GOT3 (cell line): ENCODE measurements at places on chromosomes 13 and 19.

GRCh38 chr19:5563935-5564612, 3.7 kb downstream of the TINCR start:
- DNase-seq = no peak

DNA sequence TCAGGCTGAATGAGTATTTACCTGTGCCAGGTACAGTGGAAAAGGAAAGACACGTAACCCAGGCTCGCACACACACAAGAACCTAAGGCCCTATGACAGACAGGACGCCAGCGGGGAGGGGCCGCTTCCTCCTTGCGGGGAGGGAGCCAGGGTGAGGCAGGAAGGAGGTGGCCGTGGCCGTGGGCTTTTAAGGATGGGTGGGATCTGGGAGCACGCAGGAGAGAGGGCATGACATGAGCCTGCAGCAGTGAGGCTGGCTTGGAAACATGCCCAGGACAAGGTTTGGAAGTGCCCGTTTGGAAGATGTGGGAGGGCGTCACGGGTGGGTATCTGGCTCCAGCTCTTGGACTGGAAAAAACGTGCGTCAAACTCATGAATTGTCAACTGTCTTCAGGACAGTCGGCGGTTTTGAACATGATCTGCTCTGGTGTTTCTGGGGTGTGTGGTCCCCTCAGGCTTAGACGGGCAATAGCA, 20.1 kb downstream of the SH3GL1 start:
- DNase-seq = no peak

GRCh38 chr13:26327940-26328725, 74.2 kb downstream of the CDK8 start:
- DNase-seq = no peak

GRCh38 chr19:47122359-47123335, 8.0 kb upstream of the SAE1 start:
- DNase-seq = no peak

DNA sequence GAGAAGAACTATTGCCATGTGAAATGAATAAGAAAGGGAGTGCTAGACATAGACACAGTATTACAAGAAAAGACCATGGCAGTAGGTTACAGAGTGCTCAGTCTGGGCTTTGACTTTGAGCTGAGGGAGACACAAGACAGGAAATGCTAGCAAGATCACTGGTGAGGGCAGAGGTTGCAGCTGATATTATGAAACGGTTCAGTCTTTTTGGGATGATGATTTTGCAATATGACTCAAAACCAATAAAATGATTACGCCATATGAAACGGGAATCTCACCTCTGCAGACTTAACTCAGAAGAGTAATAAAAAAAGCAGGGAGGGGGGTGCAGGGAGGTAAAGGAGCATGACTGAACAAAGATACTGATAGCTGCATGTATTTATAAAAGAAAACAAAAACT, 123.1 kb downstream of the RBM26 start:
- DNase-seq = no peak

GRCh38 chr19:46648060-46648960, 12.3 kb upstream of the GNG8 start:
- DNase-seq = no peak

DNA sequence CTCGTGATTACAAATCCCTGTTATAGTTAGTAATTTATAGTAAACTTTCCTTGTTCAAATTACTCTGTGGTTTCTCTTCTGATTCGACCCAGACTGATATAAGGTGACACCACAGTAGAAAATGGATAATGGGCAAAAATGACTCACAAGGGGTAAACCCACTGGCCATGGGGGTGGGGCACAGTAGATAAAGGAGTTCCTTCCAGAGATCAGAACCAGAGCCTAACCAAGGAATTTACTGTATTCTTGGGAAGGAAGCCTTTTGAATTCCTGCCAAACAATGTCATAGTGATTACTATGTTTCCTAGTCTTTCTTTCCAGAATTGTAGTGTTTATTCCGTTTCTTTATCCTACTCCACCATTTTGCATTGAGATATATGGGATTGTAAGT, 21.9 kb downstream of the MIR17HG start:
- no peak for DNase-seq

DNA sequence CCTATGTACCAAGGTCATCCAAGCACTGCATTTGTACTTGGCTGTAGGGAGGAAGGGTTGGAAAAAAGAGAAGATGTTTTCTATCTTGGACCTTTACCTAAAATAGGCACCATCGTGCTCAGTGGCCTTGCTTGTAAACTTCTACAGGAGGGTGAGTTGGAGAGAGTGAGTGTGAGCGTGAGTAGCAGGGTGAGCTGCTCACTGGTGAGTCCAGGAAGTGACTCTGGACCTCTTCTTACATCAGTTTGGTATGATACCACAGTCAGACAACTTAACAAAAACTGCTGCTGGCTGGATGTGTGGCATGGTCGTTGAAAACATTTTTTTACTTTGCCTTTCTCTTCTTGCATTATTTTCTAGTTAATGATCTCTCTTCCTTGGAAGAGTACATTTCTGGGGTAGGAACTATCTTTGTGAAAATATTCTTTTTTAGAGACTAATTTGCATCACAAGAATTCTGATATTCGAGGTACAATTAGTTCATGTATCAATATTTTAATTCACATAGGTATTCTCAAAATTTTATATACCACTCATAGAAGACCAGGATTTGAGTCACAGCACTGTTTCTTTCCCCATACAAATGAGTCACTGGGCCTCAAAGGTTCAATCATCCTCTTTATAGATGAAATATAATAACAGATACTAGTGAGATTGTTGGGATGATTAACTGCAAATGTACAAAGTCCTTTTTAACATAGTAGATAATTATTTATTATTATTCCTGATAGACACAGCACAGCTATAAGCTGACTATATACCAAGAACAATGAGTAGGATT, 651 bp downstream of the SERPINE3 start:
- no peak for DNase-seq

- no peak for DNase-seq
These were observed 8.3 kb downstream of the EPS15L1 start for GRCh38 chr19:16463341-16463990.

- DNase-seq = no peak
These were observed 46.0 kb upstream of the STK24 start for GRCh38 chr13:98622931-98623331.

GRCh38 chr13:41352935-41353840, 42.1 kb downstream of the NAA16 start:
- DNase-seq = no peak

DNA sequence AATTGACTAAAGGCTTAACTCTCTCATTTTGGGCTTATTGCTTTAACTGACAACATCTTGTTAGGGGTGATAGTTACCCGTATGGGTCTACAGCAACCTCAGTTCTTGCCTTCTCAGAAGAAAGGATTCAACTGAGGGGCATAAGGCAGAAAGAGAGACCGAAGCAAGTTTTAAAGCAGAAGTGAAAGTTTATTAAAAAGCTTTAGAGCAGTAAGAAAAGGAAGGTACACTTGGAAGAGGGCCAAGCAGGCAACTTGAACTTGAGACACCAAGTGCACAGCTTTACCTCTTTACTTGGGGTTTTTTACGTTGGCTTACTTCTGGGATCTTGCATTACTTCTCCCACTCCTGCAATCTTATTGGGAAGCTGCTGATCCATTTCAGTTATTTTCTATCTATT, 246.9 kb upstream of the PRR20A start:
- DNase-seq = no peak

DNA sequence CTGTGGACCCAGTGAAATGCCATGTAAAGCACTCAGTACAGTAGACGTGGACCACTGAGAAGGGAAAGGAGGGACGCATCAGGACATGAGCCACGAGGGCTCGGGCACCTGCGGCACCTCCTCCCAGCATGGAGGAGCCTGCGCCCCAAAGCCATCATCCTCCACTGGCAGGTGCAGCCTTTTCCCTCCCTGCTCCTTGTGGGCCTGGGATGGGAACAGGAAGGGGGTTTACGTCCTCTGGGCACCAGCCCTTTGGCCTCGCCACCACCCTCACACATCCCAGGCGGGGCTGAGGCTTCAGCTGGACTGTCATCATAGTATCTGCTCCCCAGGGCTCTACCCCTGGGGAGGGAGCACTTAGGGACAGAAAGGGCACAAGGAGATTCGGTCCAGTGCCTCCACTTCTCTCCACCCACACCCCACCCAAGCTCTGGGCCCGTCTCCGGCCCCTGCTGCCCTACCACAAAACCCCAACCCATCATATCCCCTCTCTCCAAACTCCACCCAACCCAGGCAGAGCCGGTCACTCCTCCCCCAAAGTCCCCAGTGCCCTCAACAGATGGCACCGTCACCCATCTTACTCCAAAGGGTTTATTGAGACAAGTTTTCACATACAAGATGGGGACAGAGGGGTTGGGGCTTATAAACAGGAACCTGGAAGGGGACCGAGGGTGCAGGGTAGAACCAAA, 2.2 kb upstream of the PRKD2 start:
- no peak for DNase-seq

- no peak for DNase-seq
These were observed 26.5 kb upstream of the ZNF536 start for GRCh38 chr19:30345686-30346085.

DNA sequence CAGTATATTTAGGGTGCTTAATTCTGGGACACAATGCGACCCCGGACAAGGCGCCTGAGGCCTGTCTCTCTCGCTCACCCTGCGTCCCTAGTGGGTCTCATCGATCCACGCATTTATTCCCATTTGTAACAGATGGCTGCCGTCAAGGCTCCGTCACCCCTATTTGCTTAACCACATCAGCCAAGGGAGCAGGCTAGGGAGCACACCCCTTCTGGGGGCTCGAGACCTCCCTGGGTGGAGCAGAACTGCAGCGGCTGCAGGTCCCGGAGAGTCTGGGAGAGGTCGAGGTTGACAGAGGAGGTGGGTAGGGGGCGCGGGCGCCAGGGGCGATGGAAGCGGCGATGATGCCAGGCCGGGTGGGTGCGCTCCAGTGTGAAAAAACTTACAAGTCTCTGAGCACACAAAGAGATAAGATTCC, 507 bp downstream of the ALG5 start:
- DNase-seq = no peak

DNA sequence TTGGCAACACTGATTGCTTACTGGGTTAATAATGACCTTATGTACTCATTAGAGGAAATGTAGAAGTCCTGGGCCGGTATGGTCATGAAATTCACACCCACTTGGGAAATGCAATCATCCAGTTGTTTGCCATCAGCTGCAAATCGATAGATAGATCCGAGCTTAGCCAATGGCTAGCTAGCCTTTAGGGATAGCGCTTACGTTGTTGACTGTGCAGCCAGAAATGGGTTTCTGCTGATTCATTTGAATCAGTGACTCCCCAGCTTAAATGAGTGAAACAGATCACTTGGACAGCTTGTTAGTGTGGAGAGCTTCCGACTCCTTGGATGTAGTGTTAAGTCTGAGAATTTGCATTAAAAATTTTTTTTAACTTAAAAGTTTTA, 11.8 kb downstream of the IL17D start:
- no peak for DNase-seq

GRCh38 chr19:6392221-6393073, 517 bp downstream of the GTF2F1 start:
- DNase-seq = no peak
